CD4-positive, CD25-positive, alpha-beta regulatory T cell (primary cell): ENCODE measurements at places on chromosomes 16 and 17.
A peak's percentile ranks its signal among the peaks of the same experiment; 100 is the strongest.

- DNase-seq = no peak
Measured at GRCh38 chr17:3983606-3984484, 19.6 kb upstream of the ATP2A3 start.

- DNase-seq = no peak
Measured at GRCh38 chr17:81737947-81738800, 26.1 kb downstream of the SLC25A10 start.

DNA sequence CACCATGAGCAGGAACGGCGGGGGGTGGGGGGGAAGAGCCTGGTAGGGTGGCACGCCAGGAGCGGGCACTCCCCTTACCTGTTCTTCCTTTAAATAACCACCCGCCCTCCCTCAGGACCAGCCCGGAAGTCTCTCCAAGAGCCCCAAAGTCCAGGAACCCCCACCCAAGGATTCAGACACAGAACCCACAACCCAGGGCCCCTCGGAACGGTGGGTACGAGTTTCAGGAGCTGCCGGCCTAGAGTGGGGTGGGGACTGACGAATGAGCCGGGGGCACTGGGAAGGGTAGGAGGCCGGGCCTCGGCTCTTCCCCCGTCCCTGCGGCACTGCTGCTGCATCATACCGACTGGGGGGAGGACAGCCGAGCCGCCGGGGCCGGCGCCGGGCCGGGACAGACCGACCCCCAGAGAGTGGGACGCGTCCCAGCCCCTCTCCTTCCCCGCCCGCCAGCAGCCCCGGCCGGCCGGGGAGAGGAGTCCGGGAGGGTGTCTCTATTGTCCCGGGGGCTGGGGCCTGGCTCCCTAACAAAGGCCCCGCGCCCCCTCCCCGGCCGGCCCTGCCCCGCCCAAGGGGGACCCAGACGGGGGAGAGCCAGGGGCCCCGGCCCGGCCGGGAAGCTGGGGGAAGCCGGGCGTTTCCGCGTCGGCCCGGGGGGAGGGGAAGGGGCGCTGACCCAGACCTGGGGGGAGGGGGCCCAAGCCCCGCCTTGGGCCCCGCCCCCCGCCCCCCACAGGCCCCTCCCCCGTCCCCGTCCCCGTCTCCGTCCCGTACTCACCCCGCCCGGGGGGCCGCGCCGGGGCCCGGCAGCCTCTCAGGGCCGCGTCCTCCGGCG is 747 bp downstream of the ATXN7L3 start:
- DNase-seq = peak; percentile 57

DNA sequence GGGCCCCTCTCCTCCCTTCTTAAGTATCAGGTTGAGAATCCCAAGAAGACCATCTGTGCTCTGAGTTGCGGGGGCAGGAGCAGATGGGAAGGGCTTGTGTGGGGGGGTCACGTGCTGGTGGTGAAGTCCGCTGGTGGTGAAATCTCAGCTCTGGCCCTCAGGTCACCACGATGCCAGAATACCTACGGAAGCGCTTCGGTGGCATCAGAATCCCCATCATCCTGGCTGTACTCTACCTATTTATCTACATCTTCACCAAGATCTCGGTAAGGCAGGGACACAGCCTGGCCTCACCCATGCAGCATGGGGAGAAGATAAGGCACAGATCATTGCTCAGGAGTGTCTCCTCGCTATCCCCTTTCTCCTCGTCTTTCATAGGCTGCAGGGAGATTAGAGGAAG is 29.7 kb downstream of the SLC5A11 start:
- no peak for DNase-seq

DNA sequence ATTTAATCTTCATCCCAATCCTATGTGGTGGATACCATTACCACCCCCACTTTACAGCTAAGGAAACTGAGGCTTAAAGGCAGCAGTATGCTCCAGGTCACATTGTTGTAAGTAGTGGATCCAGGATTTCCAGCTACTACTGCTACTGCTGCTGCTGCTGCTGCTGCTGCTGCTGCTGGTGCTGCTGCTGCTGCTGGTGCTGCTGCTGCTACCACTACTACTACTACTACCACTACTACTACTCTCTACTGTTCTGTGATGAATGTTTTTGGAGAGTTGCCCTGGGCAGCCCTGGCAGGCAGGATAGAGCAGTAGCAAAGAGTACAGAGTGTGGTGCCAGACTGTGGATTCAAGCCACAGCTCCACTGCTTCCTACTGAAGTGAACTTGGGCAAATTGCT is 49.3 kb upstream of the SLC12A3 start:
- no peak for DNase-seq

DNA sequence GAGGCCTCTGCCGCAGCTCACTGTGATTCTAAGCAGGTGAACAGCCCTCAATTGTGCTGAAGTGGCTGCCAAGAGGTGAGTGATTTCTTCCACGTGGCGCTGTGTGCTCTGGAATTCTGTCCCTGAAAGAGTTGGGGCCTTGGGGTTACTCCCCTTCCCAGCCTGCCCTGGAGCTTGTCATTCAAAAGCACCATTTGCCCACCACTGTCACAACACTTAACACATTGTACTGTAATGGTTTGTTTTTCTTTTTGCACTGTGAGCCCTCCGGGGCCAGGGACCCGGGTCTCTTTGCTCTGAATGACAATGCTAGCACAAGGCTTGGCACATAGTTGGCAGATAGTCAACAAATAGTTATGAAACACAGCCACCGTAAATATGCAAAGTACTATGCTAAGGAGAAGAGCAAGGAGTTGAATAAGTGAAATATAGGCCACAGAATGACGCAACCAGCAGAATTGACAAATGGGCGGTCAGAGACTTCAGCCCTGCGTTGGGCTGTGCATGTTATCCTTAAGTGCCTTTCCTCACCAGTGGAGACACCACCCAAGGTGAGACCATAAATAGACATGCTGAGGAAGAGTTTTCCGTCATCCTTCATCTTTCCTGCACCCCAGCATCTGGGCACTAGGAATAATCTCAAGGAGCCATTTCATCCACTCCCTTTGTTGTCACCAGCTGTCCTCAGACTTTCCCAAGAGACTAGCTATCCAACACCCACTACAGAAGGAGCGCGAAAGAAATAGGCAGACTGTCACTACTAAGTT is 112.0 kb upstream of the DNAH9 start:
- DNase-seq = no peak

DNA sequence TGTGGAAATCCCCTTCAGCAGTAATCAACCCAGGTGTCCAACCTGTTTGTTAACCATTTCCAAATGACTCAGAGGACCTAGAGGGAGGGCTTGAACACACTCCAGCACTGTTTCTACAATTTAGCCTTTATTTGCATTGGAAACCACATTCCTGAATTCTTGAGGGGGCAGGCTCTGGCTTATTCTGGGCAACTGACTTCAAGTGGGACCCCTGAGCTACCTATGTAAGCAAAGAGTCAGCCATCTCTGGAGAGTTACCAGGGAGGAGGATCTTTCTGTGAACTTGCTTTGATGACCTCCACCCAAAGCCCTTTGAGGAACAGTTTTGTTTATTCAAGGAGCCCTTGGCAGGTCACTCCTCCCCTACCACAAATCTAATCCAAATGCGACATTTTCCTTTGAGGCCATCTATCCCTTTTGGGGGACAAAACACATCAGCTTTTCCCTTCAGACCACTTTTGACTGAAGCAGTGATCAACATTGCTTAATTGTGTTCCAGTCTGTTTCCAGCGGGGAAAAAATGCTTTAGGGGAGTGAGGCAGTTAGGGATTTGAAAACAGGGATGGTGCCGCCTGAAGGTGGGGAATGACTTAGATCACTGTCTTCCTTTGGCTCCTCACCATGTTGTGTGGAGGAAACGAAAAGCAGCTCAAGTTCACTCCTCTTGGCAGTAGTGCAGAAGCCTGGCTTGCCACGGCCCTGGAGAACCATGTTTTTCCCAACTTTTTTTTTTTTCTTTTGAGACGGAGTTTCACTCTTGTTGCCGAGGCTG is 46.2 kb downstream of the TUBD1 start:
- DNase-seq = peak; percentile 35

DNA sequence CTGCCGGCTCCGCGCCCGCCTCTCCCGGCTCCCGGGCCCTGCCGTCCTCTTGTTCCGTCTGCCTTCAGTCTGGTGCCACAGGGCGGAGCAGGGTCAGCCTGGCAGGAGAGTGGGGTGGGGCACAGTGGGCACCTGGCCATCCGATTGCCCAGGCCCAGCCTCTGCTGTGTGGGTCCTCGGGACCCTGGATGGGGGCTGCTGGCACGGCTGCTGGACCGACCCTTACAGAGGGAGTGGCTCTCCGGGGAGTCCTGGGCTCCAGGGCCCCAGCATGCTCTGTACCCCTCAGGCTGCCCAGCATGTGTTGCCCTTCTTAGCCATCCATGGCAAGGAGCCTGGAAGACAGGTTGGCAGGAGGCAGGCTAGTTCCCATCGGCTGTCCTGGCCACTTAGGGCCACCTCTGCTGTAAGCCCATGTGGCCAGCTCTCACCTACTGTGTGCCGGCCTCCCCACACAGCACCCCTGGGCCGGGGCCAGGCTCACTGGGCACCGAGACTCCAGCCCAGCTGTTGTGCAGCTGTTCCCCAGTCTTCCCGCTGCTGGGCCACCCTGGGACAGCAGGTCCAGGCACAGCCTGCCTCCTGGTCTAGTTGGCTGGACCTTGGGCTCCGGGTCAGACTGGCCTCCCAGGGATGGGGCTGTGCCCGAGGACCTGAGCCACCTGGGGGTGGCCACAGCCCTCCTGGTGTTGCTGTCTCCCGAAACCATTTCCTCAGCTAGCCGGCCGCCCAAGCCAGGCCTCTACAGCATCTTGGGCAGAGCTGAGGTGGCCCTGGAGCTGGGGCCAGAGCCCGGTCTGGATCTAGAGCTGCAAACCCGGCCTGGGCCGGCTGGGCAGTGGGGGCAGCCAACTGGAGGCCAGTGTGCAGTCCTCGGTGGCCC is 24.9 kb downstream of the BAHCC1 start:
- no peak for DNase-seq

DNA sequence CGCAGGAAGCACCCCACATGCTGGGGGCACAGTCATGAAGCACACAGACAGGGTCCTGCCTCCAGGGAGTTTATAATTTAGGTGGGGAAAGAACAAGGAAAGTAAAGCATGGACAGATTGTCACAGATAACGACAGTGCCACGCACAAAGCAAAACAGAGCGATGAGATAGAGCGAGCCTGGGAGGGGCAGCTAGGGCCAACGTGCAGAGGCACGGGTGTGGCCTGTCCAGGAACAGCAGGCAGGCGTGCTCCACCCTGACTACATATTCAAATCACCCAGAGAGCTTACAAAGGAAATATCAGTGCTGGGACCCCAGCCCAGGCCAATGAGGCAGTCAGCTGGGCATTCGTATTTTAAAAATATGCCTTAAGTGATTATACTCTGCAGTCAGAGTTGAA is 16.8 kb downstream of the LGALS9 start:
- no peak for DNase-seq

GRCh38 chr16:31190818-31191444 is 11.0 kb downstream of the FUS start:
- DNase-seq = no peak
